ENCODE measurements at places on chromosomes 5 and 9. TPM values are rescaled to one million over a fixed set of nuclear protein-coding genes. Genes with fewer than 3 reads are reported as not detected.

DNA sequence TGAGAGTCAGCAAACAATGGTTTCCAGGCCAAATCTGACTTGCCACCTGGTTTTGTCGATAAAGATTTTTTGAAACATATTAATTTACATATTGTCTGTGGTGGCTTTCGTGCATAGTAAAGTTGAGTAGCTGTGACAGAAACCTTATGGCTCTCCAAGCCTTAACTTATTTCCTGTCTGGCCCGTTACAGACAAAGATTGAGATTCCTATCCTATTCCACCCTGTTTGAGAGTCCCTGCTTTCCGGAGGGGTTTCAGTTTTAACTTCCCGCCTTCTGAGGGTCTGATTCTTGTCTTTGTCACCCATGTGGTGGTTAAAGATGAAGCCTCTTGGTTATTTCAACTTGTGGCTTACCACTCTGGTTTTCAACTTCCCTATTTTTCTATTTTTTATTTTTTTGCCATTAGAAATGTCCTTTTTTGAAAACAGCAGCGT, 11.4 kb downstream of the OTULIN start:
- ATAC-seq = no peak

GRCh38 chr9:130931508-130932254, 7.4 kb downstream of the FIBCD1 start:
- no peak for ATAC-seq

DNA sequence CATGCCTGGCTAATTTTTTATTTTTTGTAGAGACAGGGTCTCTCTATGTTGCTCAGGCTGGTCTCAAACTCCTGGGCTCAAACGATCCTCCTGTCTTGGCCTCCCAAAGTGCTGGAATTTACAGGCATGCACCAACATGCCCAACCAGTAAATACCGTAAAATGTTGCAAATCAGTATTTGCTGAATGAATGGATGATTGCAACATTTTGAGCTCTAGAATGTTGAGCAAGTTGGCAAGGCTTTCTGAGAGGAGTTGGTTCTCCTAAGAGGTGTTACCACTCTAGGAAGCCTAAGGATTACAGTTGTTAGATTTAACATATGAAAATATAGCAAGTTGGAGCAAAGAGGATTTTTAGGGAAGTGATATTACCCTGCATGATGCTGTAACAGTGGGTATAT, 15.6 kb upstream of the DMXL1 start:
- ATAC-seq = no peak

DNA sequence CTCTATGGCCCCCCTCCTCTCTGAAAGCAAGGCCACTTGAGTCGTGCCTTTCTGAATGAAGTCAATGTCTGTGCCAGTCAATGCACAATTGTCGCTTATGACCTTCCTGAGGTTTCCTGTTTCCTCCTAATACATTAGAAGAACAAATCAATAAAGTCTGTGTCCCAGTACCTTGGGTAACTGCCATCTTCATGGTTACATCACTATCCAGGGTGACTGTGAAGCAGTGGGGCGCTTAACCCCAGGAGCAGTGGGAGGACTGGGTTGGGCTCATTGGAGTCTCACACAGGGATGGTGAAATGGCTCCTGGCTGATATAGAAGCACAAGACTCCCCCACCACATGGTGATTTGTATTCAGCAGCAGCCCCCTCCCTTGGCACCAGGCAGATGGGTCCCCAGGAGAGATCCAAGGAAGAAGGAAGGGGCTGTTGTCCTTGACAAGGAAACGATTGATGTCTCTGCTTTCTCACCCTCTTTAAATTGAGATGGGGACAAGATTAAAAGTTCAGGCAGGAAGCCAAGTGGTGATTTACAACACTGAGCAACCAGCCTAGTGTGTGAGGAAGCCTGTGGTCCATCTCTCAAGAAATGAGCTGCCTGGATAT, 261.9 kb upstream of the ZNF462 start:
- ATAC-seq = no peak

Gene CYLC2
- not detected for total RNA-seq

Gene PAPPA
- total RNA-seq = 2.3 TPM

Gene BARX1
- total RNA-seq = 0.22 TPM

Gene PCDHA11
- 11.6 TPM for total RNA-seq
